A549 (cell line): ENCODE measurements at places on chromosomes 1 and 21.
A peak's percentile ranks its signal among the peaks of the same experiment; 100 is the strongest.

DNA sequence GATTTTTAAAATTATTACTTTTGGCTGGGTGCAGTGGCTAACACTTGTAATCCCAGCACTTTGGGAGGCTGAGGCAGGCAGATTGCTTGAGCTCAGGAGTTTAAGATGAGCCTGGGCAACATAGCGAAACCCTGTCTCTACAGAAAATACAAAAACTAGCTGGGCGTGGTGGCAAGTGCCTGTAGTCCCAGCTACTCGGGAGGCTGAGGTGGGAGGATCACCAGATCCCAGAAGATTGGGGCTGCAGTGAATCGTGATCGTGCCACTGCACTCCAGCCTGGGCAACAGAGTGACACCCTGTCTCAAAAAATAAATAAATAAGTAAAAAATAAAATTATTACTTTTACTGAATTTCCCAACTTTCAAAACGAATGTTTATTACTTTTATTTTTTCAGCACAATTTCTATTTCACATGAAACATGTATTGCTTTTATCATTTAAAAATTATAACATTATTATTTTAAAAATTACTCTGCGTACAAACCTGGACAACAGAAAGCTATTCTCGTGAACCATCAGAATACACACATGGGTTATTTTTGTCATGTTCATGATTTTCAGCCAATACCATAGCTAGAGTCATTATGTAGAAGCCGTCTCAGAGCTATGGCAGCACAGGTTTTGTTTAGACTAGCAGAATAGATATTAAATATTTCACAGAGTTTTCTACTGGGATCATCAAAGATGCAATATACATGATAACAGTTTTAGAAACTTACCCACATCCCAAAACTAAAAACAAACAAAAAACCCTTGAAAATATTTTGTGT, 621 bp downstream of the AMPD1 start:
- DNase-seq = no peak

DNA sequence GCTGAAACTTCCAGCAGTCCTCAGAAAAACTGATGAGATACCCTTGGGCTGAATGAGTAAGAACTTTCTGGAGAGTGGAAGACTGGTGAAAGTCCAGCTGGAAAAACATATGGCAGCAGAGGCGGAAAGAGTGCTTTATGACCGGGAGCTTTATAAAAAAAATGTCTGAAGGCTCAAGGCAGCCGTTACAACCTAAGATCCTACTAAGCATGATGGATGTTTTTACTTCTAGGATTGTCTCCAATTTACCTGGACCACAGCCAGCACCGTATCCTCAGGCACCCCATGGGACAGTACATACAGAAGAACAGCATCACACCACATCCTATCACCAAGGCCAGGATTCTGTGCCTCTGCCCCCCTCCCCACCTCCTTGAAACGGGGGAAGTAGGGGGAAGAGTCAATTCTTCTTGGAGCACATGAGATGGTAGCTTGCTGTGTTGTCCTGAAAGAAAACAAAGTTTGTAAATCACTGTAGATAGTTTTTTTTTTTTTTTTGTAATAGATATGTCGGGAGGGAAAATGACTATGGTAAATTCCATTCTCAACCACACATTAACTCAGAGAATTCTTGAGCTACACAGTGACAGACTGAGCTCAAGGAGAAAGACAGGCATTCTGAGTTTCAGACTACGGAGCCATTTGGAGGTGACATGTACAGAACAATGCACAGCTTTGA, 11.8 kb upstream of the IRF2BP2 start:
- no peak for DNase-seq

- DNase-seq = no peak
Observed at GRCh38 chr21:31846690-31847089, 26.1 kb upstream of the HUNK start.

DNA sequence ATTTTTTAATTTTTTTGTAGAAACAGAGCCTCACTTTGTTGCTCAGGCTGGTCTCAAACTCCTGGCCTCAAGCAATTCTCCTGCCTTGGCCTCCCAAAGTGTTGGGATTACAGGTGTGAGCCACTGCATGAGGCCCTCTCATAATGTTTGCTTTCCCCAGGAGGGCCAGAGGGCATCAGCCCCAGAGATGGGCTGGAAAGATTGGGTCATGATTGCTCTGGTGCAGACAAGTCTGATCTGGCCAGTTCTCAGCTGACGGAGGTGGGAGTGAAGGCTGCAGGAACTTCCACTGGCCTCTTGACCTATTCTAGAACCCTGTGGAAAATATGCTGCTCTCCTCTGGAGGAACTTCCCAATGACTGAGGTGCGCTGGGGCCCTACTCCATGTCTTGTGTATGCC, 43.4 kb upstream of the RD3 start:
- no peak for DNase-seq

GRCh38 chr1:19457607-19458006, 27.7 kb downstream of the CAPZB start:
- DNase-seq = no peak

GRCh38 chr1:3695326-3696217, 43.3 kb downstream of the TP73 start:
- DNase-seq = peak; percentile 40

DNA sequence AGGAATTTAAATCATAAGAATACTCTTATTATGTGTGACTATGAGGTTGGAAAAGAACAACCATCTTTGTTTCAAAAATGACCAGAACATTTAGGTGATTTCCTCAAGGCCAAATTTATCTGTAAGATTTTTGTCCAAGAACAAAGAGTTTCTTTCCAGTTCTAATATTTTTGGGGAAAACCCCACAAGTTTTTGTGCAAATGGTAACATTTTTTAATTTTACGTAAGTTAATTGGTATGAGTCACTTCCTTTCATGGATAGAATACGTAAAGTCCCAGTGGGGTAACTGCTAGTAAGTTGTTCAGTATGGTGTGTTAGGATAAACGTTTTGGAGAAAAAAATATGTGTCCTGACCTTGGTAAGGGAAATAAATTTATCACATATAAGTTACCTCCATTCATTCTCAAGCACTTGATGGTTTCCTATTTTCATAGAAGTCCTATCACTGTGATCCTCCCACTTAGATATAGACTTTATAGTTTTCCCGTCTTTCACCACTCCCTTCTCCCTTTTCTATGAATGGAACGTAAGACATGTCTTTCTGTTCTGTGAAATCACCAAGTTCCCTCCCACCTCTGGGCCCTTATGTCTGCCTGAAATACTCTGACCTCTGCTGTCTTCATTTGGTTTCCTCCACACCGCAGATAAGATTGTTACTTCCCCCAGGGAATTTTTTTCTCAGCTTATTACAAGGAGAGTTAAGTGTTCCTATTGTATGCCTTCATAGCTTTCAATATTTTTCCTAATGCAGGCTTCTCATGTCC, 34.9 kb upstream of the TSNAX start:
- no peak for DNase-seq

DNA sequence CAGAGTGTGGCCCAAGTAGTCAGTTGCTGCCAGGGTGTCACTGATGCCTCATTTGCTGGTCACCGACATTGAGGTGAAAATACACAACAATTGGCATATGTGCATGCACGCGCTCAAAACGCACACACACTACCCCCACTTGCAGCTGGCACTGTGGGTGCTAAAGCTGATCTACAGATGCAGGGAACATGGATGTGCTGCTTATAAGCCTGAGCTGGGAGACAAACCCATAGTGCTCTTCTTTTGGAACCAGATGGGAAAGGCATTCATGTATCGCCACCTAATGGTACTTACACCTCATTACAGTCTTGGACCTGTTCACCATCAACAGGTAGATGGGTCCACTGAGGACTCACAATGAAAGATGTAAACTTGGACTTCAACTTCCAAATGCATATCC, 70.3 kb upstream of the CAMK1G start:
- DNase-seq = peak; percentile 38

GRCh38 chr1:15071936-15072335, 81.6 kb upstream of the TMEM51 start:
- DNase-seq = no peak

GRCh38 chr1:169507413-169507812, 21.7 kb upstream of the SLC19A2 start:
- no peak for DNase-seq

- no peak for DNase-seq
Observed at GRCh38 chr1:32276032-32276782, 15.7 kb upstream of the HDAC1 start.

DNA sequence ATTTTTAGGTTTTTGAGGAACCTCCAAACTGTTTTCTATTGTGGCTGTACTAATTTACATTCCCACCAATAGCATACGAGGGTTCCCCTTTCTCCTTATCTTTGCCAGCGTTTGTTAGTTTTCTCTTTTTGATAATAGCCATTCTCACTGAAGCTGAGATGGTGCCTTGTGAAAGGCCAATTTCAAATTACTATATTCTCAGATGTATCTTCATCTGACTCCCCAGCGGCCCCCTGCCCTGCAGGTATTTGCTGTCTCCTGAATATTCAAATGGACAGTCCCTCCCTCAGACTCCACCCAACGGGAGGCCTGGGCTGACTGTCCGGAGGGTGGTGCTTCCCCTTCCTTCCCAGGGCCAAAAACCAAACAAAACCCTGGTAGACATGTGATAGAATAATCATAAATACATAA, 33.5 kb upstream of the TARBP1 start:
- no peak for DNase-seq

GRCh38 chr1:43304314-43304681, 3.5 kb downstream of the TIE1 start:
- DNase-seq = no peak

GRCh38 chr21:16563795-16564194, 834.0 kb downstream of the USP25 start:
- peak; percentile 72 for DNase-seq

DNA sequence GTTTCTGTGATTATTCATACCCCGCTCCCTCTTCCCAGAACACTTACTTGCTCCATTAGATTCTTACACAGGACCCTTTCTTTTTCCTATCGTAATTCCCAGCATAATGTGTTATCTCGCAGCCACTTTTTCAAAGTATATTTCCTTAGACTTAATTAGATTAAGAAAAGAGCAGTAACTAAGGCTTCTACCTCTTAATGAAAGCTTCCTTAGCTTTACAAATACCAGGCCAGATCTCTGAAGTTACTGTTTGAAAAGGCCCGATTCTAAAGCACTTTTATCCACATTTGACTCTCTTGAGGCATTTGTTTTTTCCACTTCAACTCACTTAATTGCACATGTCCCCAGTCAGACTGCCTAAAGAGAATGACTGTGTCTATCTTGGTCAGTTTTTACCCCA, 1264.3 kb upstream of the ADGRL2 start:
- DNase-seq = no peak

GRCh38 chr1:149906570-149907075, 7.3 kb downstream of the BOLA1 start:
- no peak for DNase-seq

DNA sequence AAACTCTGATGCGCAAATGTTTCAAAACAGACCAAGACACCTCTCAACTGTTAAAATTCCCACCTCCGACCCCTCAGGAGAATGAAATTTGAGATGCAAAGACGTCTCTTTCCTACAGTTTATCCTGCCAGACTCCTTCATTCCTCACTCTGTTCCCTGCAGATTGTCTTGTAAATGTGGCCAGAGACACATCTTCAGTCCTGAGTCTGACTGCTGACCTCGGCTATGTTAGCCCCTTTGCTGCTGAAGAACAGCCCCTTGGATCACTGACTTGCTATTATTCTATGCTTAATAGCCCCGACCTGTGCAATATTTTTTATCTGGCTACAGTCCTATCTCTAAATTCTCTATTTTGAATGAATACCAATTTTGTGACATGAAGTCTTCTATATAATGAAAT, 16.6 kb upstream of the ESRRG start:
- DNase-seq = no peak

DNA sequence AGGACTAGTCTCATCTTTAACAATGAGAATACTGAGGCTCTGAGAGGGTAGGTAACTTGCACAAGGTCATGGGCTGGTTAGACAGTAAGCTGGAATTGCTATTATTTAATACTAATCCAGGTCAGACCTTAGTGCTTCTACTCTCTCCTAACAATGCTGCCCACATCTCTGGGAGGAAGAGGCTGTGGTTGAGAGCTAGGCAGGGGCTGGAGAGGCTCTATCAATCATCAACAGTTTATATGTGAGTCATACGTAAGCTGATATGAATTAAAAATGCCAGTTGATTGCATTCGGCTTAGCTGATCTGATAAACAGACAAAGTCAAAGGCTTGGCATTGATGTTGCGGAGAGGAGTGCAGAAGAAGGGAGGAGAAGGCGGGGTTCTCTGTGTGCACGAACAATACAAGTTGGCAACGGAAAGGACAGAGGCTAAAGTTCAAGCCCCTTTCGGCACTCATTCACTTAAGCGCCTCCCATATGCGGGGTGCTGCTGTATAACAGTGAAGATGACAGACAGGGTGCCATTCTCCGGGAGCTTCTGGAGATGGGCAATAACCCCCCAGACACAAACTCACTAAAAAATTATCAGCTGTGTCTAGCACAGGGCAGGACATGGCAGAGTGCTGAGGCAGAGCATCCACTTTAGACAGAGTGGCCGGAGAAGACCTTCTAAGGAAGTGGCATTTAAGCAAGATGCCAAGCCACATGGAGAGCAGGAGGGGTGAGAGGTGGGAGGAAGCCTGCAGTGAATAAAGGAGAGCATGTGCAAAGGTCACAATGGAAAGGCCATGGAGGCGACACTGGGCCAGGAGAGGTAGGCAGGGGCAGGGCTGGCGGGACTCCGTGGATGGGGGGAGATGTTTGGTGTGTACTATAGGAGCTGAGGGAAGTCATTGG, 195.2 kb downstream of the ZSCAN20 start:
- no peak for DNase-seq

DNA sequence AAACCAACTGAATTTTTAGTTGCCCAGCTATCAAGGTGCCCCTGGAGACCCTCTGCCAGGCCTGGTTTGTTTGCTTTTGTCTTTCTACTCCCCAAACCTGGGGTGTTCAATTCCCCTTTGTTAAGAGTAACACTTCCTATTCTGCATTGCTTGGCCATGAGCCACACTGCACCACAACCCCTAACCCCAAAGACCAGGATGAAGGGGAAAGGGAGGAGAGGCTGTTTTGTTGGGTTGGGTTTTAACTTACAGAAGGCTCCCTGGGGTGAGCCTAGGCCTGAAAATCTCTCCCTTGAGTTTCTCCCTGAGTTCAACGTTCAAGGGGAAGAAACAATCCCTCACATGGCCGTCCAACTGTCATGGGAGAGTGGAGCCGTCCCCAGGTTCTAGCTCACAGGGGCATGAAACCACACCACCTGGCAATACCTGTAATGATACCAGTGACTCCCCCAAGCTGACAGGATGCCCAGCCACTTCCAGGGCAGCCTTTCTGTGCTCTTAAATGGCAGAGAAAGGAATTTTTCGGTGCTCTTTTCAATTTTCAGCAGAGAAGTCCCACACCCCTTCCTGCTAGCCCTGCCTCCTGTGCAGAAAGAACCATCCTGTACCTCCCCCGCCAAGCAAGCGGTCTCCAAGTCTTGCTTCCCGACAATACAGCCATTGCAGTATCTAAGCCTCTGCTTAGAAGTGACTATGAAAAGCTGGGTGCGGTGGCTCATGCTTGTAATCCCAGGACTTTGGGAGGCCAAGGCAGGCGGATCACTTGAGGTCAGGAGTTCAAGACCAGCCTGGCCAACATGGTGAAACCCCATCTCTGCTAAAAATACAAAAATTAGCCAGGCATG, 14.9 kb downstream of the SLC45A3 start:
- no peak for DNase-seq

GRCh38 chr1:232968965-232969364, 18.6 kb downstream of the NTPCR start:
- DNase-seq = no peak

- DNase-seq = no peak
Observed at GRCh38 chr21:41589620-41590175, 81.7 kb upstream of the TMPRSS2 start.

GRCh38 chr1:89821322-89822108, 683 bp downstream of the LRRC8D start:
- peak; percentile 41 for DNase-seq
